Caki2 (cell line): ENCODE measurements at places on chromosomes 16 and 17.

- no peak for DNase-seq
Measured at GRCh38 chr17:30299000-30299399, 7.3 kb upstream of the BLMH start.

DNA sequence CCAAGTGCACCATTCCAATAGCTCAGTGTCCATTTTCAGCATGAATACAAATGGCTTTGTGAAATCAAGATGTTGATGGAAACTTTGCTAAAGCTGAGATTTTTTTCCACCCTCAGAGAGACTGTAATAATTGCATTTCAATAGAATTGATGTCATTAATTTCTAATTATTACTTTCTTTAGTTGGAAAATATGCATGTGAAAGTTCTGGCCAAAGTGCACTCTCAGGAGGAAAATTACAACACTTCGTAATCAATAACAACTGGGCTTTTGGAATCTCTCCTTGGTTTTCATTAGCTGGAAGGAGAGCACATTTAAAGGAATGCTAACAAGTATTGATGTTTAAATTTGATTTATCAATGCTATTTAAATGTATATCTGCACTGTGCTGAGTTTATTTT is 529.5 kb upstream of the CDH8 start:
- DNase-seq = no peak

DNA sequence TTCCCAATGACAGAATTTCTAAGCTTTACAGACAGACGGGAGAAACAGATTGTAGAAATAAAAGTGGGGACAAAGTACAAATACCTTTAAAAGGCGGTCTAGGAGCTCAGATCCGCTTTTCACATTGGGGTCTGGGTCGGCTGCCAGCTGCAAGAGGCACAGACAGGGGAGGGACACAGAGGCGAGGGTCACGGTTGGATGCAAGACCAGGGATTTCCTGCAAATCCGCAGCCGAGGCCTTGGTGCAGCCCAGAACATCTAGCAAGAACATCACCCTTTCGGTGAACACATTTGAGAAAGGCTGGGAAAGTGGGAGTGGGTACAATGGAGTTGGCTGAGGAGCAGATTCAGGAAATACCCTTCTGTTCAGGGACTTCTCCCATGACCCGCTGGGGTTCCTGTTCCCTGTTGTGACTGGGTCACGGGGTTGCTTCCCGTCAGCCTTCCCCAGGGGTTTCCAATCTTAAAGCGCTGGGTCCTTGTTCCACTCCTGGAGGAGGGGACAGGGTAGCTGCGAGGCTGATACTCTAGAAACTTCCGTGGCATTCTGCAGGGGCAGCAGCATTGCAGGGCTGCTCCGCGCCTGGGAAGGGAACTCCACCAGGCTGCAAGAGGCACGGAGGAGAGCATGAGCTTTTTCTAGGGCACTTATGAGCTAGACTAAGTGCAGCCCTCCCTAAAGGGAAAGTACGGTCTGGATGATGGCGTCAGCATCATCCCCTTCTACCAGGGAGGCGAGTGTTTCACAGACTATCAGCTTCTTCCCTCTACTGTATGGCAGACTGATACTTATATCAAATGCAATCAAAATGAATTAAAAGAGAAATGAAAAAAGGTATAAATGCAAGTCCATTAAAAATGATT is 16.0 kb downstream of the VAC14 start:
- DNase-seq = no peak

GRCh38 chr17:920190-920589 is 59.4 kb downstream of the NXN start:
- DNase-seq = no peak
